Substantia nigra (tissue), 51 donors: ENCODE measurements at places on chromosomes 12 and 14.

- DNase-seq = no peak
These were observed 10.4 kb downstream of the TMEM229B start for GRCh38 chr14:67477926-67478799.

DNA sequence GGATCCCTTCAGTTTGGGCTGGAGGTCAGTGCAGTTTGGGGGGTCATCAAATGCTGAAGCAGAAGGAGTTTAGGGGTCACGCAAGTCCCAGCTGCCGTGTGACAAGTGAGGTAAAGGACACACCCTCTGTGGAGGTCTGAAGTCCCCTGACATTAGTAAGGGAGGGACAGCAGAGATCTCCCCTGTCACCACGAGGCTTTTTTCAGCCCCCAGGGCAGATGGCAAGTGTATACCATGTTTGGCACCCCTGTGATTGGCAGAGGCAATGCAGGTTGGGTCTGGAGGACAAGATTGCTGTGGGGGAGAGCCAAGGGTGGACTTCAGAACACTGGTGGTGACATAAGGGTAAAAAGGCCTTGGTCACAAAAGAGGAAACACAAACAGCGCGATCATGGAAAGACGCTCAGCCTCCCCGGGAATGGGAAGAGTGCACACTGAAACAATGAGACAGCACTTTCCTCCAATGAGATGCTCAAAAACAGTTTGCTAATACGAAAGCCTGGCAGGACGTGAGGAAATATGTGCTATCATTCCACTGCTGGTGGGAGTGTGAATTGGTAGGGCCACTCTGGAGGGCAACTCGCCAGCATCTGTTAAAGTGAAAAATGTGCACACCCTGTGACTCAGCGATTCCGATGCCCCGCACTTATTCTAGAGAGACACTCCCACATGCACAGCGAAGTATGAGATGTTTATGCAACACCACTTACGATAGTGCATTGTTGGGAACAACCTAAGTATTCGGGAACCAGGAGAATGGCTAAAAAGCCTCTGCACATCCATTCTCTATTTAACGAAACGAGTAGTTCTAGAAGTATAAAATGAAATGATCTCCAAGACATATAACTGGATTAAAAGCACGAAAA, 14.4 kb upstream of the CD27 start:
- DNase-seq = no peak

DNA sequence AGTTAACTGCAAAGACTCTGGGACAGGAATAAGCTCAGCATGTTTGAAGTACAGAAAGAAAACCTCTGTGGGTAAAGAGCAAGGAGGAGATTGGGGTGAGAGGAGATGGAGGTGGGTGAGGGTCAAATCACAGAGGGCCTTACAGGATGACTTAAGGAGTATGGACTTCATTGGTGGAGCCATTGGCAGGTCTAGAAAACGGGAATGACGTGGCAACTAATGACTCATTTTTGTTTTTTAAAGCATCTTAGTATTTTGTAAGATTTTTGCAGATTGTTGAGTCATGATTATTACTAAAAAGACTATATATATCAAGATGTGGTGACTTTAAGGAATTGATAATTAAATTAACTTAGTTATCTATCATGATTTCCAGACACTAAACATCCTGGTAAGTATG, 18.5 kb downstream of the UTP20 start:
- DNase-seq = no peak

- no peak for DNase-seq
These were observed 460.8 kb downstream of the TMEM117 start for GRCh38 chr12:44296624-44297197.

GRCh38 chr12:12439636-12440035, 82.8 kb downstream of the BORCS5 start:
- no peak for DNase-seq

DNA sequence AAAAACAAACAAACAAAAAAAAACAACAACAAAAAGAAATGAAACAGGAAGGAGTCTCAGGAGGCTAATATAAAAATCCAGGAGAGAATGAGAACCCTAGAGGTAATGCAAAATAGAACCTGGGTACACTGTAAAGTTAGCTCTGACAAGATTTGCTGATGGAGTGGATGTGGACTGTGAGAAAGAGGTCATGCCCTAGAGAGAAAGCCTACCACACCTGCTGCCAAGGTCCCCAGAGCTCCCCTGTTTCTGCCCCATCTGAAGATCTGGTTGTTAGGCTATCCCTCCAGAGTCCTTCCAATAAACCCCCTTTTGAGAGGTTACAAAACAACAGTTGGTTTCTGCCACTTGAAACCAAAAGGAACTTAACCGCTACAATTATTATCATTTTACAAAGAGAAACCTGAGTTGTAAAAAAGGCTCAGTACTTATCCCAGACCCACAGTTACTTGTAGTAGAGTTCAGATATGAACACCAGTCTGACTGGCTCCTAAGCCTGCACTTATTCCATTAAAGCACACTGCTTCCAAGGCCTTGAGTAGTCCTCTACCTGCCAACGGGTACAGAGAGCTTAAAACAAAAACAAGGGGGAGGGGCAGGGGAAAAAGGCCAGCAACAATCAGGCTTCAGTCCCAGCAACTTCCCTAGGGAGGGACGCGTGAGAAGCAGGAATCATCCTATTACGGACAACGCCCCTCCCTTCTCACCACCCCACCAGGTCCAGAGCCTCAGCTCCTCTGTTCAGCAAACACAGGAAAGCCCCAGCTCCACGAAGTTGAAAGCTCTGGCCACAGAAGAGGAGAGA, 27.7 kb downstream of the PPP1R13B start:
- DNase-seq = no peak

- DNase-seq = no peak
These were observed 122.3 kb downstream of the EML1 start for GRCh38 chr14:99915305-99916090.

GRCh38 chr12:32196250-32197198, 89.9 kb downstream of the BICD1 start:
- no peak for DNase-seq

GRCh38 chr12:117036046-117036445, 63.2 kb downstream of the TESC start:
- no peak for DNase-seq

DNA sequence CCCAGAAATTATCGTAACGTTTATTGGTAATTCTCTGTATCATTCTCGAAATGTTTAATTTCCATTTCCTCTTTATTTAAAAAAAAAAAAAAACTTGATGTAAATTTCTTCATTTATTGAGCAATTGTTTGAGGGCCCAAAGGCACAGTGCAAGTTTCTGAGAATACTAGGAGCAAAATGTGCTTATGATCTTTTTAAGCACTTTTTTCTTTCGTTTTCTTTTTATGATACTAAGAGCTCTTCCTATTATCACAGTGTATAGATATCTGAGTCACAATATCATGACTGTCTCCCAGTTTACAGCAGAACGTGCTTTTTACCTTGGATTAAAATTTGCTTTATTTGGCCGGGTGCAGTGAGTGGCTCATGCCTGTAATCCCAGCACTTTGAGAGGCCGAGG, 5.6 kb downstream of the ATP2A2 start:
- no peak for DNase-seq

DNA sequence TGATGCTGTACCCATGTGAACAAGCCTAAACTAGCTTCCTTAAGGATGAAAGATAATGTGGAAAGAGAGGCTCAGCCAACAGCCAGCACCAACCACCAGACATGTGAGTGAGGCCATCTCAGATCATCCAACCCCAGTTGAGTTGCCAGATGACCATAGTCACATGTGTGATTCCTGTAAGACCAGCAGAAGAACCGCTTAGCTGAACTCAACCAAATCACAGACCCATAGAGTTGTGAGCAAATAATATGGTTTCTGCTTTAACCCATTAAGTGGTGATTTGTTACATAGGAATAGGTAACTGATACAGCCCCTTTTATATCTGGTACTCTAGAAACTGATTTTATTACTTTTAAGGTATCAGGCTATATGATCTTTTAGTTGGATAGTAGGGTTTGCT, 17.6 kb upstream of the ELK3 start:
- DNase-seq = no peak

DNA sequence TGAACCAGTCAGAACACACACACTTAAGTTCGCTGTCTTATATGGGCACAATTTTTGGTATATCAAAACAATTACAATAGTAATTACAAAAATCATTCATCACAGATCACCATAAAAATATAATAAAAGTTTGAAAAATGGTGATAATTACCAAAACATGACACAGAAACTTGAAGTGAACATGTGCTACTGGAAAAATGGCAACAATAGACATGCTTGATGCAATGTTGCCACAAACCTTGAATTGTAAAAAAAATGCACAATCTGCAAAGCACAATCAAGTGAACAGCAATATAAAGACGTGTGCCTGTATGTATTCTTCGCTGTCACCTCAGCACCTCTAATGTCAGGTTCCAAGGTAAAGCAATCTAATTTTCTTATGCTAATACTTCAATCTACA, 117.6 kb downstream of the PRKD1 start:
- DNase-seq = no peak

GRCh38 chr12:107511292-107511691, 174.3 kb upstream of the PWP1 start:
- no peak for DNase-seq

GRCh38 chr14:71675126-71675899, 256.9 kb upstream of the RGS6 start:
- no peak for DNase-seq

GRCh38 chr14:30799933-30800332, 74.4 kb upstream of the COCH start:
- no peak for DNase-seq

DNA sequence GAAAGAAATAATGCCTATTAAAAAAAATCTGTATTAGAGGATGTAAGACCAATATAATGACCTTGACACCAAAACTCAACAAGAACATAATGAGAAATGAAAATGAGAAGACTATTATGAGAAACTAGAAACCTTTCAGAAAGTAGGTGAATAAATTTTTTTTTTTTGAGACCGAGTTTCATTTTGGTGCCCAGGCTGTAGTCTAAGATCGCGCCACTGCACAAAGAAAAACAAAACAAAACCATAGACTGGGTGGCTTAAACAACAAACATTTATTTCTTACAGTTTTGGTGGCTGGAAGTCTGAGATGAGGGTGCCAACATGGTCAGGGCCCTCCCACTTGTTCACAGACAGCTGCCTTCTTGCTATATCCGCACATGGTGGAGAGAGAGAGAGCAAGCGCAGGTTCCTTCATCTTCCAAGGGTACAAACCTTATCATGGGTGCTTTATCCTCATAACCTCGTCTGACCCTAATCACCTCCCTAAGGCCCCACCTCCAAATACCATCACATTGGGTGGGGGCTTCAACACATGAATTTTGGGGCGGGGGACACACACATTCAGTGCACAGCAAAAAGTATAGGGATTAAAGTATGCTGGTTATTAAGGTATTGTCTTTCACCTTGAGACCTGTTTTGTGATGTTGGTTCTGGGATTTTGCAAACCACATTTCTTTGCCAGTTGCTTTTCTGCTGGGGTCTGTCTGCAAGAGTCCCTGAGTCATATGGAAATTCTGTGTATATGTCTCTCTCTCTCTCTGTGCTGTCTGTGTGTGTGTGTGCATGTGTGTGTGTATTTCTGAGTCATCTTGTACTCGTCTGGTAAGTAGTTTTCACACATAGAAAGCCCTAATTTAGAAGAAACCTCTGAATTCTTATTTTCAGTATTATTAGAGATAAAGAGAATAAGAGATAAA, 26.2 kb downstream of the ZCRB1 start:
- DNase-seq = no peak

GRCh38 chr14:96824283-96824682, 27.1 kb downstream of the VRK1 start:
- DNase-seq = no peak

DNA sequence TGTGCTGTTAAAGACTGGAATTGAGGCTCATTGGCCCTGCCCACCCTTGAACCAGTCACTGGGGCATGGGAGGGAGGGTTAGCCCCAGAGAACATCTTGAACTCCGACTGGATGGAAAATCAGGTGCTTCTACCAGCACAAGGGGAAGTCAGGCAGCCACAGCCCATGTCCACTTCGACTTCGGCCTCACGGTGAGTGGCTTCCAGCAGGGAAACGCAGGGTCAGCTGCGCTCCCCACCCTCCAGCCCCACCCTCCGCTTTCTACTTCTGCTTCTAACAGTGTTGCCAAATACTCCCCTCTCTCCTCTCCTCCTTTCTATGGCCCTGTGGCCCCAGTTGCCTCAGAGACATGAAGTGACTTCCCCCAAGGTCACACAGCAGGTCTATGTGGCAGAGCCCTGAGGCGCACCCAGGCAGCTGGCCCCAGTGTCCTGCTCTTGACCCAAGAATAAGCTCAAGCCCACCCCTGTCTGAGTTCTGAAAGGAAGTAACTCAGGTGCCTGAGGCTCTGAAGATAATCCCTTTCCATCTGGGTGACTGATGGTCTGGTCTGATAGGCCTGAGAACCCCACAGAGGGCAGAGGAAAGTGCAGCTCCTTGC, 11.9 kb upstream of the SH2B3 start:
- DNase-seq = no peak

DNA sequence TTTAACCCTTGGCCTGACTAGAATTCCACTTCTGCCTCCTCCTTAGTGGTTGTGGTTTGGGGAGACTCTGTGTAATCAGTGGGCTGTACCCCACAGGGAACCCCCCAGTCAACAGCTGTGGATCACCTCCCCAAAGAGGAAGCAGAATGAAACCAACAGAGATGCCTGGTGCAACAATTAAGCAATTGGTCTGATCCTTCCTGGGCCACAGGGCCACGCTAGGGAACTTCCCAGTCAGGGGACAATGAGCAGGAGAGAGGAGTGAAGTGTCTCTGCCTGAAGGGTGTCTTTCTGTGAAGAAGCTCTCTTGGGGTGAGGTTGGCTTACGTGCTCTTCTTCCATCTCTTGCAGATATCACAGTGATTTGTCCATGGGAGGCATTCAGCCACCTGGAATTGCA, 8.2 kb downstream of the PDE6H start:
- DNase-seq = no peak

DNA sequence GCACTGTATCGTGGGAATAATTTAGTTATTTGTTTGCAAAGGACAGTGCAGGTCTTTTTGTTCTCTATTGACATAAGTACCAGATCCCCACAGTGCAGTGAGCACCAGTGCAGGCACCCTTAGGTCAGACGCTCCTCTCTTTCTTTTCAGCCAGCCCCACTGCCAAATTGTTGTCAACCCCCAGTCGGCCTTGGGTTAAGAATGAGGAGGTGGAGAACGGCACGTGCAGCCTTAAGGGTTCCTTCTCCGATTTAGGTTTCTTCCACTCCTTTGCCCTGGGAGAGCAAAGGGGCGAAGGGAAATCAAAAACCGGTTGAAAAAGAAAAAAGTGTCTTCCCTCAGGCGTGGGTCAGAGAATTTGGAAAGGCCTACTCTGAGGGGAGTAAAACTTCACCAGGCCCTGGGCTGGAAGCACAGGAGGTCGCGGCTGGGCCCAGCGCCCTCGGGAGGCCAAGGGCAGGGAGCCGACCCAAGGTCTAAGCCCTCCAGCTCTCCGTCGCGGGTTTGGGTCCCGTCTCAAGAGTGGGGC, 4.3 kb downstream of the PAX9 start:
- no peak for DNase-seq

- DNase-seq = no peak
These were observed 2.6 kb upstream of the PPP1R1A start for GRCh38 chr12:54590978-54591591.

- no peak for DNase-seq
These were observed 115.2 kb upstream of the RAP1B start for GRCh38 chr12:68495336-68496070.
